Sigmoid colon (tissue), 7 donors: ENCODE measurements at places on chromosomes 16 and 17.

GRCh38 chr17:16255481-16255921, 38.5 kb downstream of the PIGL start:
- no peak overlapping the region for H3K4me3 ChIP-seq
- H3K27ac ChIP-seq, result peak overlapping the region; percentile 65
- DNase-seq, result peak; percentile 74
- no peaks in the 10 kb centered on the region for H3K36me3 ChIP-seq

DNA sequence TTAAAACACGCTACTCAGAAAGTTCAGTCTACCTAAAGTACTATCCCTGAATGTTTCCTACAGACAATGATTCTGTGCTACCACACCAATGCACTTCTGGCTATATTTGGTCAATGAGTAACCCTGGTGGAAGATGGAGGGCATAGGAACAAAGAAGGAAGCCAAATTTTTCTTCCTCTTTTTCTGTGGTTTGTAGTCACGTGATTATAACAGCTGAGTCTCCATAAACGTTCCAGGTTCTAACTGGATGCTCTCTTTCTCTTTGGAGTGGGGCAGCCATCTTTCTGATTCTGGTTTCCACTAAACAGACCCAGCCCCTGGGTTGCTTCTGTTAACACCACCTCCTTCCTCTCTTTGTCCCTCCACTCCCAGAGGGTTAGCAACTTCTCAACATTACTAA, 274.9 kb downstream of the CDH11 start:
- no peaks in the 10 kb centered on the region for H3K27me3 ChIP-seq
- H3K36me3 ChIP-seq, result no peaks in the 10 kb centered on the region
- H3K4me3 ChIP-seq, result no peak overlapping the region
- no peaks in the 10 kb centered on the region for H3K4me1 ChIP-seq

GRCh38 chr17:897970-898619, 81.5 kb downstream of the NXN start:
- H3K27ac ChIP-seq, result peak overlapping the region; percentile 70
- no peak overlapping the region for H3K4me3 ChIP-seq
- H3K36me3 ChIP-seq, result no peaks in the 10 kb centered on the region
- no peaks in the 10 kb centered on the region for H3K27me3 ChIP-seq
- H3K4me1 ChIP-seq, result no peaks in the 10 kb centered on the region

GRCh38 chr17:18008496-18009268, 30.3 kb downstream of the ATPAF2 start:
- H3K27ac ChIP-seq, result no peak overlapping the region
- H3K36me3 ChIP-seq, result peaks cover 6% of the 10 kb centered on the region
- H3K27me3 ChIP-seq, result no peaks in the 10 kb centered on the region
- DNase-seq, result no peak

DNA sequence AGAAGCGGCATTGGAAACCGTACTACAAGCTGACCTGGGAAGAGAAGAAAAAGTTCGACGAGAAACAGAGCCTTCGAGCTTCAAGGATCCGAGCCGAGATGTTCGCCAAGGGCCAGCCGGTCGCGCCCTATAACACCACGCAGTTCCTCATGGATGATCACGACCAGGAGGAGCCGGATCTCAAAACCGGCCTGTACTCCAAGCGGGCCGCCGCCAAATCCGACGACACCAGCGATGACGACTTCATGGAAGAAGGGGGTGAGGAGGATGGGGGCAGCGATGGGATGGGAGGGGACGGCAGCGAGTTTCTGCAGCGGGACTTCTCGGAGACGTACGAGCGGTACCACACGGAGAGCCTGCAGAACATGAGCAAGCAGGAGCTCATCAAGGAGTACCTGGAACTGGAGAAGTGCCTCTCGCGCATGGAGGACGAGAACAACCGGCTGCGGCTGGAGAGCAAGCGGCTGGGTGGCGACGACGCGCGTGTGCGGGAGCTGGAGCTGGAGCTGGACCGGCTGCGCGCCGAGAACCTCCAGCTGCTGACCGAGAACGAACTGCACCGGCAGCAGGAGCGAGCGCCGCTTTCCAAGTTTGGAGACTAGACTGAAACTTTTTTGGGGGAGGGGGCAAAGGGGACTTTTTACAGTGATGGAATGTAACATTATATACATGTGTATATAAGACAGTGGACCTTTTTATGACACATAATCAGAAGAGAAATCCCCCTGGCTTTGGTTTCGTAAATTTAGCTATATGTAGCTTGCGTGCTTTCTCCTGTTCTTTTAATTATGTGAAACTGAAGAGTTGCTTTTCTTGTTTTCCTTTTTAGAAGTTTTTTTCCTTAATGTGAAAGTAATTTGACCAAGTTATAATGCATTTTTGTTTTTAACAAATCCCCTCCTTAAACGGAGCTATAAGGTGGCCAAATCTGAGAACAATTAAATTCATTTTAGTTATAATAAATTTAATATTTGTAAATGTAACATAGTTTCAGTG, 1.7 kb downstream of the HEXIM1 start:
- no peaks in the 10 kb centered on the region for H3K36me3 ChIP-seq
- peak overlapping the region; percentile 86 for H3K4me3 ChIP-seq
- H3K27ac ChIP-seq, result peak overlapping the region; percentile 99
- peak; percentile 90 for DNase-seq

DNA sequence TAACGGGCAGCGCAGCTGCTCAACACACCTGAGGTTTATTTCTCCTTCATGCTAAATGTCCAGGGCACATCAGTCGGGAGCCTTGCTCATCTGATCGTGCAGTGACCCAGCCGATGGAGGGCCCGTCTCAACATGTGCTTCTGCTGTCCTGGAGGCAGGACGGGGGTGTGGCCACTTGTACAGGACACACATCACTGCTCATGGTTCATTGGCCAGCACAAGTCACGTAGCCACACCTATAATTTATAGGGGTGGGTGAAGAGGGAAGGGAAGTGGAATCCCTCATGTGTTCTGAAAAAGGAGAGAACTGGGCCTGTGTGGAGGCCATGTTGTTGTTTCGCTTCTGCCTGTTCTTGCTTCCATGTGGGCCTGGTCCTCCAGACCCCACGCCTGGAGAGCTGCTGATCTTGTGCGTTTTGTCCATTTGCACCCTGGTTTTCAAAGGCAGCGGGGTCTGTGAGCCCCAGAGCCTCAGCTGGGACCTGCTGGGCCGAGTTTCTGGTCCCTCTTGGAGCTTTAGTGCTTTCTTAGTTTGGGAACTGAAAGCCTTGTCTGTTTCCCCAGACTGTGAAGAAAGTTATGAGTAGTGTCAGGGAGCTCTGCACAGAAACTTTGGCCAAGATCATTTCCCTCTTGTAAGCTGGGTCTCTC, 60.5 kb downstream of the CMIP start:
- DNase-seq, result no peak
- no peak overlapping the region for H3K27ac ChIP-seq
- no peaks in the 10 kb centered on the region for H3K36me3 ChIP-seq
- no peaks in the 10 kb centered on the region for H3K27me3 ChIP-seq

GRCh38 chr17:16297367-16298139, 55.7 kb downstream of the CENPV start:
- no peaks in the 10 kb centered on the region for H3K4me1 ChIP-seq
- H3K27ac ChIP-seq, result no peak overlapping the region
- DNase-seq, result no peak
- H3K27me3 ChIP-seq, result no peaks in the 10 kb centered on the region

DNA sequence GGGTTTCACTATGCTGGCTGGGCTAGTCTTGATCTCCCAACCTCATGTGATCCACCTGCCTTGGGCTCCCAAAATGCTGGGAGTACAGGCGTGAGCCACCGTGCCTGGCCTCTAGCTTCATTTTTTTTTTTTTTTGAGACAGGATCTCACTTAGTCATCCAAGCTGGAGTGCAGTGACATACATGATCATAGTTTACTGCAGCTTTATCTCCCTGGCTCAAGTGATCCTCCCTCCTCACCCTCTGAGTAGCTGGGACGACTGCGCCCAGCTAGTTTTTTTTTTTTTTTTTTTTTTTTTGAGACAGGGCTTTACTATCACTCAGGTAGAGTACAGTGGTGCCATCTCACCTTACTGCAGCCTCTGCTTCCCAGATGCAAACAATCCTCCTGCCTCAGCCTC, 9.7 kb downstream of the RPA1 start:
- no peaks in the 10 kb centered on the region for H3K36me3 ChIP-seq
- no peak for DNase-seq
- no peaks in the 10 kb centered on the region for H3K4me1 ChIP-seq
- no peak overlapping the region for H3K4me3 ChIP-seq
- H3K27ac ChIP-seq, result no peak overlapping the region

DNA sequence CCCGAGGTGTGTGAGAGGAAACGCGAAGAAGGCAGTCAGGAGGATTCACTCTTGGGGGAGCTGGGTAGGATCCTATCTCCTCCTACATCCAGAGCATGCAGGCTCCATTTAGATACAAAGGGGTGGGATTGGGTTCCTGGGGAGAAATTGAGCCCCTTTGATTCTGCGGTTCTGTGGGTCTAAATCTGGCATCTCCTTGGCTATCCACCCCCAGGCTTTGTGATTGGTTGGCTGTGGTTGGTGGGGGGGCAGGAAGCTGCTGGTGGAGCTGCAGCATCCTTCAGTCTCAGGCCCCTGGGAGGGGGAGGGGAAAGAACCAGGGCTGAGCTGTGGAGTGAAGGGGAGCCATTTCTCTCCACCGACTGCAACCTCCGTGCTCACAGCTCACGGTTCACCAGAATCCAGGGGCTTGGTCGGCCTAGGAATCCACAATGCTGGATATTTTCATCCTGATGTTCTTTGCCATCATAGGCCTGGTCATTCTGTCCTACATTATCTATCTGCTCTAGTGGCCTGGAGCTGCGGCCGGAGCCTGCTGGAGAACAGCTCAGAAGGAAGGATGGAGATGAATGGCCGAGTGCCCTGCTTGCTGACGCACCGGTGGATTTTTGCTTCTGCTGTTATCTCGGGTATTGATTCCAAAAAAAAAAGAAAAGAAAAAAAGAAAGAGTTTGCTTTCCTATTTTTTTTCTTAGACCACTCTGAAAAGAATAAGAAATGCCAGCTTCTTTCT, at the start of gene LASP1NB:
LASP1NB (plus strand) TSS at position 352 of the 733 bp plus-strand sequence.
- no peaks in the 10 kb centered on the region for H3K27me3 ChIP-seq
- peaks cover 34% of the 10 kb centered on the region for H3K4me1 ChIP-seq
- DNase-seq, result no peak

DNA sequence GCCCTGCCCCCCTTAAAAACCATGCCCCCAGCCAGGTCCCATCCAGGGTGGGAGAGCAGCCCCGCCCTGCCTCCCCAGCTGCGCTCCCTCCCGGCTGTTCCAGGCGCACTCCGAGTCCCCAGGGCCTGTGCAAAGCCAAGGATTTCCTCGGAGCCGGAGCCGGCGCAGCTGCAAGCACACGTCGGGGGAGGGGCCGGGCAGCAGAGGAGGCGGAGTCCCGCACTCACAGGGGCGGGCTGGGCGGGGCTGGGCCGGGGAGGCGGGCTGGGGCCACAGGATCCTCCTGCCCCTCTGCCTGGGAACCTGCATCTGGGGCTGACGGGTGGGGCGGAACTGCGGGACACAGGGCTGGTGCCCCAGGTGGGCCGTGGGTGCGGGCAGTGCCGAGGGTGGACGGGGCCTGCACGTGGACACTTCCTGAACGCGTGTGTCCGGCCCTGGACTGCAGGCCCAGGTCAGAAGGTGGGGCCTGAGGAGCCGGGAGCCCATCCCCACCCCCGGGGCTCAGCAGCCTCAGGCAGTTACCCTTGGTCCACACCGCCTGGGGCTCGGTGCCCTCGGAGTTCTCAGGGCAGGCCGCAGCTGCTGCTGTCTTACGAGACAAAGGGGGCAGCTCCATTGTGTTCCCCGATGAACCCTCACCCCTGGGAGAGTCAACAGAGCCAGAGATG, 24.0 kb upstream of the SSTR5 start:
- DNase-seq, result no peak
- H3K4me3 ChIP-seq, result no peak overlapping the region
- H3K36me3 ChIP-seq, result no peaks in the 10 kb centered on the region
- no peak overlapping the region for H3K27ac ChIP-seq
- peaks cover 66% of the 10 kb centered on the region for H3K27me3 ChIP-seq

DNA sequence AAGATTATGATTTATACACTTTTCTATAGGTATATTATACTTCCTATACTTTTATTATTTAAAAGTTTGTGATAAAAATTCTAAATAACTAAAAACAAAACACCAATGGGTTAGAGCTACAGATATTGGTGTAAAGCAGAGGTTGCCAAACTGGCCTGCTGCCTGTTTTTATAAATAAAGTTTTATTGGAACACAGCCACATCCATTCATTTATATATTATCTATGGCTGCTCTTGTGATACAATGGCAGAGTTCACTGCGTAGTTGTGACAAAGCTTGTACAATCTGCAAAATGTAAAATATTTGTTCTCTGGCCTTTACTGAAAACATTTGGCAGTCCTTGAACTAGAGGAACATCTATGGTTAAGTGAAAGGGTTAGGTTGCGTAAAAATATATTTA, 208.7 kb downstream of the PRKCB start:
- H3K27me3 ChIP-seq, result no peaks in the 10 kb centered on the region
- DNase-seq, result no peak
- no peak overlapping the region for H3K4me3 ChIP-seq
- no peak overlapping the region for H3K27ac ChIP-seq
- H3K36me3 ChIP-seq, result no peaks in the 10 kb centered on the region

DNA sequence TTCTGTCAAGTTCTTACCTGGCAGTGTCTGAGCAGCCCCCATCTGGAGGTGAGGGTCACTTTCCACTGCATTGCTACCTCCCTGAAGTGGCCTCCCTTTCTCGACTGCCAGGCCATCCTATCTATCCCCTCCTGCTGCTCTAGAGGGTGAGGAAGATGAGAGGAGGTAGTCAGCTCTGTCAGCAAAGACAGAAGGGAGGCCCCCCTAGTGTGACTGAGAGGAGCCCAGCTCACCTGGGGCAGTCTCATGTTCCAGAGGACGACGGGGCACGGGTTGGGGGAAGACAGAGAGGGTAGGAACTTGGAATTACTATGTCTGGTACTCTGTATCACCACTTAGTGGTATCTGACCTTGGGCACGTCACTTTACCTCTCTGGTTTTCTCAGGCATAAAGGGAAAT, 22.0 kb downstream of the MYO19 start:
- no peaks in the 10 kb centered on the region for H3K27me3 ChIP-seq
- H3K27ac ChIP-seq, result no peak overlapping the region
- peaks cover 47% of the 10 kb centered on the region for H3K36me3 ChIP-seq
- no peaks in the 10 kb centered on the region for H3K4me1 ChIP-seq
- no peak for DNase-seq

GRCh38 chr16:76956394-76956793, 234.6 kb upstream of the MON1B start:
- H3K4me1 ChIP-seq, result no peaks in the 10 kb centered on the region
- no peak overlapping the region for H3K27ac ChIP-seq
- no peak for DNase-seq
